NCI-H2029 treated with DMSO at 0.1 percent for 48 hours (cell line): ENCODE measurements at places on chromosomes 16 and 17.

GRCh38 chr16:56477096-56477878 is 25.9 kb downstream of the OGFOD1 start:
- no peak for DNase-seq

- no peak for DNase-seq
Observed at GRCh38 chr16:89613231-89613953, at the start of gene DPEP1. DPEP1 (plus strand) TSS chr16:89613642; CDS start chr16:89630411, 16,769 bp downstream.

GRCh38 chr17:5823219-5823618 is 238.9 kb upstream of the NLRP1 start:
- no peak for DNase-seq

- DNase-seq = no peak
Observed at GRCh38 chr16:73058616-73059409, 10.9 kb upstream of the ZFHX3 start.

- no peak for DNase-seq
Observed at GRCh38 chr16:14335297-14335696, 264.2 kb downstream of the MRTFB start.

DNA sequence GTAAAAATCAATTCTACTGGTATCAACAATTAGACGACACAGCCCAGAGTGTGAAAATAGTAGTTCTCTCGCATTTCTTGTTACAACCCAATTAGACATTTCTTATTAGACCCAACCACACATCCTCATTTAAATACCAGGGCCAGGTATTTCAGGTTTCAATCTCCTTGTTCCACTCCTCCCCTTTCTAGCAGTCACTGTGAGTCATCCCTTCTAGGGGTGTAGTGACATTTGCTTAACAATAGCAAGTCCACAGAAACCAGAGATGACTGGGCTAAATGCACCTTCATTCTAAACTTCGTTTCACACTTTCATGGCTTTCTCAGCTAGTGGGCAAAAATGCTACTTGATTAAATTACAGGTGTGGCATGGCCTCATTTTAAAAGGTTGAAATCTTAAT is 116.9 kb upstream of the CACNG3 start:
- no peak for DNase-seq

- no peak for DNase-seq
Observed at GRCh38 chr16:24357511-24357910, 101.4 kb downstream of the CACNG3 start.

- no peak for DNase-seq
Observed at GRCh38 chr16:22023505-22023904, 15.6 kb downstream of the MOSMO start.

DNA sequence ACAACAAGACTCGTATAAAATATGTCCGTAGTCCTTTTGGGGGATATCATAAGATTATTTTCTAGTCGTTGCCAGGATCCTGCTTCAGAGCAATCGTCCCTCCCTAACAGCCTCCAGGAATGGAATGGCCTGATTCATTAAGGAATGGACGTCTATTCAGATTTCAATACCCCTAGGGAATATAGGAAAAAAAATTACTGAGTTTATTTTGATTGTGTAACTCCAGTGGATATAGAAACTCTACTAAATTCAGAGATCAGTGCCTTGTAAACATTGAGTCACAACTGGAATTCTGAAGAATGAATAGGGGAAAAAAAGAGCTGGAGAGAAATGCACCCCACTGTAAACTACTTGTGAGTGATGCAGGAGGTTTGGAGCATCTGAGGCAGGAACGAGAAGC is 1171.5 kb upstream of the GOT2 start:
- DNase-seq = no peak

DNA sequence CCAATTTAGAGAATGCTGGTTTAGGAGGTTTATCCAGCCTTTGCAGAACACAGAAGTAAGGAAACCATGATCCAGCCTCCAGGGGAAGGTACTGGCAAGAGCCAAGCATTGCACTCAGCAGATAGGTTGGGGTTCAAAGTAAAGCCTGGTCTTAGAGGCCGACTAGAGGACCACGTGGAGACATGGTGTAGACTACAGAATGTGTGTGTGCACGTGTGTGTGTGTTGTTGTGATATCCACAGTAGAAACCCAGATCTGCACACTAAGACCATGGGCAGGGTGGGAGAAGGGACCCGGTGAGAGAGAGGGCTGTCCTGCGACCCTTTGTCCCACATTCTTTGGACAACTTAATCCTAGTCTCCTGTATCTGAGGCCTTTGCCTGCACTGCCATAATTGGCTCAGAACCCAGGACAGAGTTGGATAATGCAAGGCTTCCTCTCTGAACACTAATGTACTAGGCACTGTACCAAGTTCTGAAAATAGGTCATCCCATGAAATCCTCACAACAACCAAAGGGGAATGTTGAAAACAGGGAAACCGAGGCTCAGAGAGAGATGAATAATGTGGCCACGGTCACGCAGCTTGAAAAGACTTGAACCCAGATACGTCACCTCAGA is 325.1 kb upstream of the HSBP1 start:
- no peak for DNase-seq

DNA sequence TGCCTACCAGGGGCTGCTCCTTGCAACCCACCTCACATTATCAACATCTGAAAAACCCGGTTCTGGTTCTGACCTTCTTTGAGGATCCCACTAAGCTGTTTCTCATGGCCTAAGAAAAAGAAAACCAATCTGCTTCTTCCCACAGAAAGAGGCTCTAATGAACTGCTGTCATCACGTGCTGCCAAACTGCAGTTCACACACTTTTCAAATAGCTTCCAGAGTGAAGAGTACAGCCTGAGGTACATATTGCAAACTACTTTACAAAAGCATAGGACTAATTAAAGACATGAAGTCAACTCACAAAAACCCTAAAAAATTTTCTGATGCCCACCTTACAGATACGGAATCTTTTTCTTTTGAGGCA is 36.7 kb downstream of the SMG6 start:
- no peak for DNase-seq

GRCh38 chr17:11391134-11391533 is 150.1 kb downstream of the SHISA6 start:
- DNase-seq = no peak

DNA sequence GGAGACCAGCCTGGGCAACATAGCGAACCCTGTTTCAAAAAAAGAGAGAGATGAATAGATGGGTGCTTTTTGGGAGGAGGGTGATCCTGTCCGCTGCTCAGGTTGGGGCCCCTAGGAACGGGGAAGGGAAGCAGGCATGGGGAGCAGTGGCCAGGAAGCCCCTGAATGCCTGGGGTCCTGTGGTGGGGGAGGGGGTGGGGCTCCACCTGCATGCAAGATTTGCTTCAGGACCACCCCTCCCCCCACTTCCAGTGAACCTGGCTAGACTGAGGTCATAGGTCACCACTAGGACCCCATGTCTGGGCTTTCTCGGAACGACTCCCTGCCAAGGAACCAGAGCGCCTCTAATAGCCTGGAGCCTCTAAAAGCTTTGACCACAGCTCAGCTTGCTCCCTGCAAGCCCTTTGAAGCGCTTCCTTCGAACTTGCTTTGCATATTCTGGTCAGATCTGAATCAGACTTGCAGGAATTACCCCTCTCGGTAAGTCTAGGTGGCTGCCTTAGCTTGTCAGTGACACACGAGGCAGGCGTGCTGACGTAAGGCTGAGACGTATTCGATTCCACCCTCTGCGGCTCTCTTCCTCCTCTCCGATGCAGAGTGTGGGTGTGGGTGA is 3.7 kb downstream of the SOCS3 start:
- DNase-seq = no peak

DNA sequence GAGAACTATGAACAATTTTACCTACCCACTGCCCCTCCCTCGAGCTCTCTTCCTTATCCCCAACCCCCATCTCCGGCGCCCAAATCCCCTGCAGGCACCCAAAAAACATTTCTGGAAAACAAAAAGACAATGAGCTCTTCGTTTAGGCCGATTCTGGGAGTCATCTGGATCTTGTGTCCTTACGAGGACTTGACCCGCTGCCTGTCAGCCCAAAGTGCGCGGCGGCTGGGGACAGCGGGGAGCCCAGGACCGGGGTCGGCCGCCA is 524 bp downstream of the STRADA start:
- peak; percentile 0 for DNase-seq

- no peak for DNase-seq
Observed at GRCh38 chr16:30546115-30546514, 11.5 kb upstream of the ZNF747 start.

GRCh38 chr16:70700101-70701020 is 14.5 kb upstream of the MTSS2 start:
- DNase-seq = no peak

- DNase-seq = no peak
Observed at GRCh38 chr17:66415366-66416206, 113.2 kb downstream of the PRKCA start.

DNA sequence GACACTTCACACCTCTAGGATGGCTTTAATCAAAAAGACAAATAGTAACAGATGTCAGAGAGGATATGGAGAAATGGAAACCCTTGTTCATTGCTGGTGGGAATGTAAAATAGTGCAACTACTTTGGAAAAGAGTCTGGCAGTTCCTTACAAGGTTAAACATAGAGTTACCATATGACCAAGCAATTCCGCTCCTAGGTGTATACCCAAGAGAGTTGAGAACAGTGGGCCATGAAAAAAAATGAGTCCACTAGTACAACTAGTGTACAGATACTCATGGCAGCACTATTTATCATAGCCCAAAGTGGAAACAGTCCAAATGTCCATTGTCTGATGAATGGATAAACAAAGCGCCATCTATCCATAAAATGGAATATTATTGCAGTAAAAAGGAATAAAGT is 39.1 kb downstream of the OR1D5 start:
- no peak for DNase-seq

- DNase-seq = no peak
Observed at GRCh38 chr16:26770547-26770946, 296.2 kb upstream of the C16orf82 start.

DNA sequence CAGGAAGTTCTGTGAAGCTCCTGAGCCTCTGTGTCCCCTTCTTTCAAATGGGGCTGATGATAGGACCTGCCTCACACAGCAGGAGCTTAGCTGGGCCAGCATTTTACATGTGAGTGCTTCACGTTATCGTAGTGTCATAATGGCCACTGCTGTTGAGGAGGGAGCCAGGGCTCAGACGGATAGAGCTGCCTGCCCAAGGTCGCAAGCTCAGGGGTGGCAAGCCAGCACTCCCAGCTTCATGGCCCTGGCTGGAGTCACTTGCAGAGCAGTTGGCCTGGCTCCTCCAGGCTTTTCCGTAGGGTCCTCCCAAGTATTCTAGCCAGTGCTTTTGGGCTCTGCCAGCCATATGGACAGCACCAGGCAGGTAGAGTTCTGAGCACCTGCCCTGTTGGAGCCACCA is 115.1 kb downstream of the SOCS1 start:
- DNase-seq = no peak

- no peak for DNase-seq
Observed at GRCh38 chr17:41098481-41098880, 539 bp upstream of the KRTAP4-8 start.
